ENCODE measurements at places on chromosomes 4 and X.

- DNase-seq = no peak
Measured at GRCh38 chr4:48073567-48074103, 57.1 kb downstream of the NIPAL1 start.

GRCh38 chr4:185224597-185224996, 15.2 kb downstream of the SNX25 start:
- DNase-seq = no peak

DNA sequence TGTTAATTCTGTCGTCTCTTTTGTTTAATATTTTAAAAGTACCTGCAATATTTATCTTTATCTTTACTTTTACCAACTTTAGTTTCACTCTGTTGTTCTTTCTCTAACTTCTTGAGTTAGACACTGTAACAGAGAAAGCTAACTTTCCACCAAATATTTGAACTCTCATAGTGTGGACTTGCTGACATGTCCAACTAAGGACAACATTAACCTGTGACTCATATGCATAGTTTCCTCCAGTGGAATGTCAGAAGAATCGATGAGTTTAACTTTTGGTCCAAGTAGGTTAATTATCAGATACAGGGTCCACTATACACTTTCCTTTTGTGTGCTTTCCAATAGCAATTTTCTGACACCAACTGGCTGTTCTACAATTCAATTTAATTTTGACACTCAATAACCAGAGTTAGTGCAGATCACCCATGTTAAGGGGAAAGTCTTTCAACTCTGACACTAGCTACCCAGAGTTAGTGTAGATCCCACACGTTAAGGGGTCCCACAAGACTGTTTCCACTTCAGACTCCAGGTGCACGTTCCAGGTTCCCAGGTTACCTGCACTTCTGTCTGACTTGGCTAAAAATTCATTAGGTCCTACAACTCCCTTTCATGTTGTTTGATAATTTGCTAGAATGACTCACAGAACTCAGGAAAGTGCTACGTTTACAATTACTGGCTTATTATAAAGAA, 559.0 kb upstream of the AMOT start:
- DNase-seq = no peak

DNA sequence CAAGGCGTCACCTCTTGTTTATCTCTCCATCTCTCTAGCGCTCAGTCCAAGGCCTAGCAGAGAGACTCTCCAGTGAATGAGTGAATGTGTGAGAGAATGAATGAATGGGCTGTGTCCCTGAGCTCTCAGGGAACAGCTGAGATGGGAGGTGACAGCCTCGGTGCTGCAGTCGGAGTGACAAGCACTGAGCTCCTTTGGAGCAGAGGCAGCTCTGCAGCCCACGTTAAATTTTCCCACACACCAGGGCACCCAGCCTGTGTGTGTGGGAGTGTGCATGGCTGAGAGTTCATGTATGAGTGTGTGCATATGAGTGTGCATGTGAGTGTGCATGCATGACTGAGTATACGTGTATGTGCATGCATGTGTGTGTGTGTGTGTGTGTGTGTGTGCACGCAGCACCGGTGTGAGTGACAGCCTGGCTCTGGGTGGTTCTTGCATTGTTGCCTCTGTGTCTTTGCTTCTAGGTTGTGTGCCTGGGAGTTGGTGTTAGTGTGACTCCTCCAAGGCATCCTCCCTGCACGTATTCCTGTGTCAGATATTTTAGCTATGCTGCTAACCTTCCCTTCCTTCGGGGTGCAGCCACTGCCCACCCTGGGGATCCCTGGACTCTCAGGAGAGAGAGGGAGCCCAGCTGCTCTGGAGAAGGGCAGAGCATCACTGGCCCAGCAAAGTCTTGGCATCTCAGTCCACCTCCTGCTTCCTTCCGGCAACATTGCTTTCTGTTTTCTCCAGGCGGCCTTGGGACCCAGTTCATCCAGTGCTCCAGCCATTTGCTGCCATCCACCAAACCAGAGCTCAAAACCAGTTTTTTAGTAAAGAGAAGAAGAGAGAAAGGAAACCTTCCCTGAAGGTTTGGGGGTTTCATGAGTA, 98.6 kb downstream of the PPP2R2C start:
- no peak for DNase-seq

- no peak for DNase-seq
Measured at GRCh38 chr4:84647312-84647884, 64.5 kb downstream of the CDS1 start.

- no peak for DNase-seq
Measured at GRCh38 chr4:146638786-146639505, at the start of gene POU4F2. Gene POU4F2, plus strand, starts transcription at chr4:146638893. Its CDS starts 248 bp downstream, at chr4:146639141.

DNA sequence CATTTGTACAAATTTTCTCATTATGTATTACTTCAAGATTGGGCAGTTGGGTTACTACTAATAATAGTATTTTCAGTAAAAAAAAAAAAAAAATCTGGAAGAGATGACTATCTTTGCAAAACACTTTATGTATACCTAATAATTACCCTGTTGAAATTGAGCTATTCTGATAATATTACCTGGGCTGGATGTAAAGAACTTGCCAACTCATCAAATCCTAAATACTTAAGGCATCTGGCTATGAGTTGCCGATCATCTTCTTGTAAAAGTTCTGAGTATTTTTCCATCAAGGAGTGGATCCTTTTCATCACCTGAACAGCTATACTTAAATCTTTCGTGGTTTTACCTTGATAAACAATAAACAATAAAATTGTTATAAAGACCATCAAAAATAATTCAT, 42.7 kb downstream of the DDX60 start:
- DNase-seq = no peak

- DNase-seq = no peak
Measured at GRCh38 chr4:41548305-41548880, 10.4 kb downstream of the LIMCH1 start.

DNA sequence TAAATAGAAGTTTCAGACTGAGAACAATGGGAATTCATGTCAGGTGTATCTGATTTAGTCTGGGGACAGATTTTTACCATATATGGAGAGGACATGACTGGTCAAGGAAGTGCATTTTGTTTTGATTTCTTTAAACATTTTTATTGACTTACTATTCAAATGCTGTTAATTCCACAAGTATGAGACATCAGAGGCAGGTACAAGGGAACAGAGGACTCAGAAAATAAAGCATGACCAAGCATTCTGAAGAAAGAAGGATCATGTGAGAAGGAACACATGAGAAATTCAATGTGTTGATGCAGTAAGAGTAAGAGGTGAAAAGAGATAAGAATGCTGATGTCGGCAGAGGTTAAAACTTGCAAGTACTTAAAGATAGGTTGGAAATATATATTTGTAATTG, 1452.6 kb downstream of the PCDH7 start:
- DNase-seq = no peak

DNA sequence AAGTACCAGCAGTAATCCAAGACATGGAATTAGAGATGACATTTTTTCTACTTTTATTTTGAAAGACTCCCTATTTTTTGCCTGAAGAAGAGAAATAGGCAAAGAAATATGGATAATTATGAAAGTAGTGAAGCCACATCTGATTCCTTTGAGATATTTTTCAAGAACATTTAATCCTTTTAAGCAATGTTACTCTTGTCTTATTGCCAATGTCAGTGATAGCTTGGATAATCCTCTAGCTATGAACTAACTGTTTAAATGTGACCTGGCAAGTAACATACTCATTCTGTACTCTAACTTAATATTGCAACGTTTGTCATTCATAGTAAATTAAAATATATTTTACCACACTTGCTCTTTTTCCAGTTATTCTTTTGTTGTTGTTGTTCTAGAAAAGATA, 181.3 kb downstream of the VEGFC start:
- DNase-seq = no peak

DNA sequence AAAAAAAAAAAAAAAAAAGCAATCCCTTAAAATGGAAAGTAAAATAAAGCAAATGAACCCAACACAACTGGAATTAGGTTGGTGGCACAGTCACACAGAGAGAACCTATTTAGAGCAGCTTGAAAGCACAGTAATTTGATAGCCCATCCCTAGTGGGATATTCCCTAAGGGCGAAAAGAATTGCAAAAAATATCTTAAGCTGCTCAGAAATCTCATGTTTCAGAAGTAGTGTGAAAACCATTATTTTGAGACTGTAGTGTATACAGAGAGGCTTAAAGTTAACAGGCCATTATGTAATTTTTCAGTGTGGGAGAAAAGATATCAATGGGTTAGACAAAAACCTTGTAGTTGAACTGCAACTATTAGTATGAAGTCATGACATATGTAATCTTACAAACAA, 40.0 kb upstream of the DHX15 start:
- DNase-seq = no peak

DNA sequence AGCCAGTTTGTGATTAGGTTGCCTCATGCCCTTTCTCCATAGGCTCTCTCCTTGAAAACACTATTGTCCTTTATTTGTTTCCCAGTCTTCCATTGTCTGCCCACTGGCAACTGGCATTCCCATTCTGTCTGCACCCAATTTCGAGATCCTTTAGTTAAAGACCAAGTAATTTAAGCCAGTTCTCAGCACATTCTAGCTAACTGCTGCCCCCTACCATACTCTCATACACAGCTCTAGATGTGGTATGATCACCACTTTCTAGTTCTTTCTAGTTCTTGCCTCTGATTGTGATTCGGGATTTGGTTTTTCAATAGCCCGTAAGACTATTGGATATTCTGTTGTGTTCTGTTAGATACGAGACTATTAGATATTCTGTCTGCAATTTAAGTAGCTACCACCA, 135.8 kb upstream of the TRPC5 start:
- DNase-seq = no peak

- no peak for DNase-seq
Measured at GRCh38 chr4:79292008-79292407, 33.9 kb downstream of the NAA11 start.

- DNase-seq = no peak
Measured at GRCh38 chr4:143281507-143282190, 55.0 kb upstream of the GAB1 start.

DNA sequence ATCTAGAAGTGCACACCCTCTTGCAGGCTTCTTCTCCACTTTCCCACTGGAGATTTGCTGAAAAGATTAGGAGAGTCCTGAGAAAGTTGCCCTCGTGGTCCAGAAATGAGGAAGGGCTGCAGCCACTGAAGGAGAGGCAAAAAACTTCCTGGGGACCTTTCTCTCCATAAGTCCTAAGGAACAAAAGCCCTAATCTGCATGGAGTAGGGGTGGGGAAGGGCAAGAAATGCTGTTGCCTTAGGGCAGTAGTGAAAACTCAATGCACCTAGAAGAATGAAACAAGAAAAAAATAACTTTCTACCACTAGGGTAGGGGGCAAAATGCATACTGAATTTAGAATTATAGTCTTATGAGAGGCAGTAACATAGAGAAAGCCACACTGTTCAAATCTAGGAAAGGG, 1408.8 kb downstream of the PCDH19 start:
- no peak for DNase-seq

DNA sequence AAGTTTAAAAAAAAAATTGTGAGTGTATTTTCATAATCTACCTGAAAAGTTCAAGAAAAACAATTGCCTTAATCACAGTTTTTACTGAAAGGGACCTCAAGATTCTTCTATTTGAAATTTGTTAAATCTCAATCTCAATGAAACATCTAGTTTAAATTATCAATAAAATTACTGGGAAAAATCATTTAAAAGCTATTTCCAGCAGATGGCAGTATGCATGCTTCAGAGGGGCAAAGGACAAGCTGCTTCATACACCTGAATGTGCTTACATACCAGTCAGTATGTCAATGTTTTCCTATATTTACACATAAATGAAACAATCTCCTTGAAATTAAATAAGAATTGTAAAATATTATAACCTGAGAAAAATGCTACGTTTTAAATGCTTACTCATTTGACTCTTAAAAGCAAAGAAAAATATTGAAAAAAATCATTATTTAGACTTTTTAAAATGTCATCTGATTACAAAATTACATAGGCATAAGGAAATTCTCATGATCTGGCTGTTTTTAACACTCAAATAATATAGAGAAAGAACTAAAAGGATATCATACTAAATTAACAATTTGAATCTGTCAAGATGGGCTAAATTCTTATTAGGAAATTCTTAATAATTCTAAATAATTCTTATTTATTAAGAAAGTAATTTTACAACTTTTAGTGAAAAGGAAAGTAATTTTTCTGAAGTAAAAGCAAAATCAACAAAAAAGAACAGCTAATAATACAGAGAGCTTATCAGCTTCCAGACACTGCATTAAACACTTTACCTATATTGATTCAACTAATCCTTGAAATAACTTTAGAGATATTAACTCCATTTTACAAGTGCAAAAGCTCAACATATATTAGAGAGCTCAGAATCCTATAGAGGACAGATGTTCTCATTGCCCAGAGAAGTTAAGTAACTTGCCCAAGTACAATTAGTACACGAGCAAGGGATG, 242.1 kb downstream of the ADAMTS3 start:
- no peak for DNase-seq

- DNase-seq = no peak
Measured at GRCh38 chr4:89105726-89106125, 5.6 kb upstream of the TIGD2 start.

- DNase-seq = no peak
Measured at GRCh38 chrX:65688403-65688871, 21.0 kb downstream of the MSN start.

- no peak for DNase-seq
Measured at GRCh38 chrX:154325541-154325940, 29.9 kb downstream of the TKTL1 start.

- no peak for DNase-seq
Measured at GRCh38 chr4:66974665-66975064, 570.6 kb downstream of the CENPC start.

GRCh38 chrX:68261060-68261672, 172.1 kb downstream of the OPHN1 start:
- no peak for DNase-seq

DNA sequence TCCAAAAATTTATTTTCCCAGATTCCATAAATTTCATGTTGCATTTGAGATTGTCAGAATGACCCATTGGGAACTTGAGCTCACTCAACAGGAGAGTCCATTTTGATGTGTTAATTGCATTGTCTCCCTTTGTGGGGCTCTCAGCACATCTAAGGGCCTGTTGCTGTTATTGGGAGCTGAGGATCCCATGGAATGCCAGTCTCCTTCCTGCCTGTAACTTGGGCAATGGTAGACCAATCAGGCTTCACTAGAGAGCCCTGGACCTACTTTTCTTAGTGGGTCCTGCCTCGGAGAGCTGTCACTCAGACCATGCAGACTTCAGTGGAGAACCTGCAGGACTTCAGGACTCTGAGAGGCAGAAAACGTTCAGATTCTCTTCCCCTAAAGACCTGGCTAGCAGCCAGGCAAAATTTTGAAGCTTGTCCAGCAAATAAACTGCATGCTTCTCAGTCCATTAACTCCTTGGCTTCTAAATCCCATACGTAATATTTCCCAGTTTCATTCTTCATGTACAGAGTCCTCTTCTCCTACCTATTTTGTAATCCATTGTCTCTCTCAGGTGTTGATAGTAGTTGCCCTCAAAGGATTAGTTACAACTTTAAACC, 25.1 kb downstream of the OCRL start:
- no peak for DNase-seq
